ENCODE measurements at places on chromosomes 16 and 17.

DNA sequence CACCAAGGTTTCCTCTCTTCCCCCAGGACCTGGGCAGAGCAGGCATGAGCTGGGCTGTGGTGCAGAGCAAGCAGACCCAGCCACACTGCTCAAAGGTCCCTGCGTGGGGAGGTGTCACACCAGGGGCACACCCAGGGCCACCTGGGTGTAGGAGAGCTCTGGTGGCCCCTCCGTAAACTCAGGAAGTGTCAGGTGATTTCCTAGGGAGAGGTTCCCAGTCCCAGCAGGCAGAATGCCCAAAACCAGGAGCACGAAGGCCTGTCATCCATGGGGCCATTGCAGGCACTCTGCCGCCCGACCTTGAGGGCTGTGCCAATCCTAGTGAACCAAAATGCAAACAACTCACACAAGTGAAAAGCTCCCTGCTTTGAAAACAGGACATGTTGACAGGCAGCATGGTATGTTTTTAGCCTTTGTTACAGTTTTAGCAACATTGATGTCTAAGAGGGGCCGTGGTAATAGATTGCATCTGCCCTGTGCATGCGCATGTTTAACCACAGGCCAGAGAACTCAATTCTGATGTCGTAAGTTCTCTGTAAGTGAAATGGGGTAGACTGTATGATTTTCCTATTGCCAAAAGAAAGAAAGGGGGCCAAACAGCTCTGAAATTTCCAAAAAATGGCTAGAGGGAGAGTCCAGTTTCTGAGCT lies 21.3 kb downstream of the CIBAR2 start:
- no peak for DNase-seq

DNA sequence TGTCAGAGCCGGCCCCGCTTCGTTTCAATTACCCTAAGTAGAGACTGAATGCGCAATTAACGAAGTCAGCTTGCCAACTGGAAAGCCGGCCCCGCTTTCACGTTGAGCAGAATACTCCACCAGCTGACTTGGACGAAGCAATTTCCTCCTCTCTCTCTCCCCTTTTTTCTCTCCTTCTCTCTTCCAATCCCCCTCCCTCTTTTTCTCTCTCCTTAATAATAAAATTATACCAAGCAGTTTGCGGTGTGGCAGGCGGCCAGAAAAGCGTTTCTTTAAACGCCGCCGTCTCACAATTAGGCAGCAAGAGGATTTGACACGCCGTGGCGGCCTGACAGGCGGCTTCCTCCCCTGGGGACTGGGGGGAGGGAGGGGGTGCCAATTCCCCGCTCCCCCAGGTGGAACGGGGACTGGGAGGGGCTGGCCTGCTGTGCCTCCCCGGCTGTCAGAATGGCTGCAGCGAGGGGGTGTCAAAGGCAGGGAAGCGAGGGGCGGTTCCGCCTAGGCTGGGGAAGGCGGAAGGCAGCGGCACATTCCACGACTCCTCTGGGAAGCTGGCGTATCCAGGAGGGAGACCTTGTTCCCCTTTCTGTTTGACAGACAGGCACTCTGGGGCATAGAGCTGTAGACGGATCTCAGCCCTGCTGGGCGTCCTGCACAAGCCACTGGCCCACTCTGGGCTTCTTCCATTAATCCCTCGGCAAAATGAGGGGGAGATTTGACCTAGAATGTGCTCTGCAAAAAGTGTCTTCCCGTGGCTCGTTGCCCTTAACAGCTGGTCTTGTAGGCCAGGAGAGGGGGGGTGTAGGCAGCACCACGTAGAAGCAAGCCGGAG lies 52.7 kb downstream of the SREBF1 start:
- no peak for DNase-seq

GRCh38 chr17:67648032-67648905 lies 69.5 kb upstream of the NOL11 start:
- DNase-seq = no peak

DNA sequence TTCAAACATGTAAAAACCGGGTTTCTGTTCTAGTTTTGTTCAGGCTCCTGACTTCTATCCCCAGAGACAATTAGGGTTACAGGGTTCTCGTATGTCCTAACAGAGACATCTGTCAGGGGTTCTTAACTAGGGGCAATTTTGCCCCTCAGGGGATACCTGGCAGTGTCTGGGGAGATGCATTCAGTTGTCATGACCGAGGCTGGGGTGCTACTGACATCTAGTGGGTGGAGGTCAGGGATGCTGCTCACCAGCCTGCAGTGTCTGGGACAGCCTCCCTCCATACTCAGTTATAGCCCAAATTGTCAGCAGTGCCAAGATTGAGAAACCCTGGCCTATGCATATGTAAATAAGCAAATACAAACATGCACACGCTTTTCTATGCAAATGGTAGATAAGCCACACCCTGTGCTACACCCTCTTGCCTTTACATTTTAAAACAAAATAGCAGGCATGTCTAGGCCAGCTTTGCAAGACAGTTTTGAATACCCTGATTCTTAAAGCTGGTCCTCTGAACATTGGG lies 37.4 kb downstream of the CLEC16A start:
- peak; percentile 22 for DNase-seq

GRCh38 chr17:20930081-20930760 lies 112.6 kb downstream of the USP22 start:
- DNase-seq = no peak

- no peak for DNase-seq
Observed at GRCh38 chr17:61057257-61057656, 342.4 kb upstream of the TBX2 start.

DNA sequence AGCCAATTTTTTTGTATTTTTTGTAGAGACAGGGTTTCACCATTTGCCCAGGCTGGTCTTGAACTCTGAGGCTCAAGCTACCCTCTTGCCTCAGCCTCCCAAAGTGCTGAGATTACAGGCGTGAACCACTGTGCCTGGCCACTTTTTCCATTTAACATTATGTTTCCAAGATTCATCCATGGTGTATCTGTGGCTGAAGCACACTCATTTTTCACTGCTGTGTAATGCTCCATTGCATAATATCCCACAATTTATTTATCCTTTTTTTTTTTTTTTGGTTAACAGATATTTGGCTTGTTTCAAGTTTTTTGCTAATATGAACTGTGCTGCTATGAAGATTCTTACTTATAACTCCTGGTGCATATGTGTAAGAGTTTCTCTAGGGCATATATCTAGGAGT lies 1.9 kb upstream of the NUP93 start:
- DNase-seq = no peak

- DNase-seq = no peak
Observed at GRCh38 chr17:56440419-56440818, 153.1 kb upstream of the NOG start.

GRCh38 chr16:2159175-2159838 lies 3.7 kb downstream of the TRAF7 start:
- no peak for DNase-seq
